ENCODE measurements at places on chromosomes 6 and 20. TPM values are rescaled to one million over a fixed set of nuclear protein-coding genes. Genes with fewer than 3 reads are reported as not detected.

Gene SAPCD1
- total RNA-seq: 3.1 TPM

Gene RAD21L1
- not detected for total RNA-seq

Gene MOXD1
- 1.5 TPM for total RNA-seq

Gene TOX2
- total RNA-seq: 14.3 TPM

Gene PRRT1
- 0.58 TPM for total RNA-seq

Gene MEI4
- total RNA-seq: not detected

Gene HLA-DRB5
- total RNA-seq: not detected

Gene PNLDC1
- total RNA-seq: 0.05 TPM

Gene SOX18
- 2.9 TPM for total RNA-seq

Gene PBOV1
- not detected for total RNA-seq

Measured in A549 treated with AZD2906 at 1 μM for 4 hours (cell line).